Tongue (tissue), 3 donors: ENCODE measurements at places on chromosomes 6 and 20.
A peak's percentile ranks its signal among the peaks of the same experiment; 100 is the strongest.

DNA sequence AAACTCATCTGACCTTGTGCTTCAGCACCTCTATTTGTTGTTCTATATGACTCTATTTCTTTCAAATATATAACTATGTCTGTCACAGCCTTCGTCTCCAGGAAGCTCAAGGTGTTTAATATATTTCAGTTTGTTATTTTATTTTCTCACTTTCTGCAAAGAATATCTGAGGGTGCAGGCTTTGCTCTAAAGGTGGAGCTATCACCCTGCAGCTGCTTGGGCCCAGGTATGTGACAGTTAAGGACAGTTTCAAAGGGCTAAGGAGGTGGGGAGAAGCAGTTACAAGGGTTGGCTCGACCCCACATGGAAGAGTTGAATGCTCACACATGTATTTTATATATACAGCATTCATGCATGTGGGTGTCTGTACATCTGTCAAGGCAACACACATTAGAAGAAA lies 405.6 kb downstream of the BTBD9 start:
- DNase-seq, result no peak

- no peak for DNase-seq
Measured at GRCh38 chr6:38436726-38437465, 202.8 kb downstream of the BTBD9 start.

DNA sequence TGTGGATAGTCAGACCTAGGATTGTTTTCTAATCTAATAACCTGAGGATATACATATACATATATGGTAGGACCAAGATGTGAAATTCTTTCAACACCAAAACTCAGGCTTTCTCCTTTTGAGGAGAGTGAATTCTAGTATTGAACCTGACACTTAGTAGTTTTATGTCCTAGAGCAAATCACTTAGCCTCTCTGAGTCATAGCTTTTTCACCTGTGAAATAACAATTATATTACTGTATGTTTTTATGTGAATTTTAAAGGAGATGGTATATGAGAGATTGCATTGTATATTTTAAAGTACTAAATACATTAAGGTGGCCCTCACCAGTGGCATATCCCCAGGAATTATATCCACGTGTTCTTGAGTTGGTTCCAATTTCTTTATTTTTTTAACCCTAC lies 34.6 kb downstream of the TREML1 start:
- no peak for DNase-seq

DNA sequence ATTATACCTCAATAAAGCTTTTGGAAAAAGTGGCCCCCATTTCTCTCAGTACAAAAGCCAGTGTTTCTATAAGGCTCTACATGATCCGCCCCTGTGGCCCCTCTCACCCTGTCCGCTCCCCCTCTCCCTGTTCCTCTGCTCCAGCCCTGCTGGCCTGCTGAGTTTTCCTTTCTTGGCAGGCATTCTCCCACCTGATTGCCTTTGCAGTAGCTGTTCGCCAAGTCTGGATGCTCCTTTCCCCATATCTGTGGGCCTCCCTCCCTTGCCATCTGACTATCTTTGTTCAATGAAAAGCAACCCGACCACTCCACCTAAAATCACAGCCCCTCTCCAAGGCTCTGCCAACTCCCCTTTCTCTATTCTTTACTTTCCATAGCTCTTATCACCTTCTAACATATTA lies 33.2 kb downstream of the CDH22 start:
- DNase-seq, result no peak

- DNase-seq, result no peak
Measured at GRCh38 chr6:128319157-128319556, 201.2 kb downstream of the PTPRK start.

- DNase-seq, result no peak
Measured at GRCh38 chr6:145091586-145092142, 643.7 kb downstream of the EPM2A start.

DNA sequence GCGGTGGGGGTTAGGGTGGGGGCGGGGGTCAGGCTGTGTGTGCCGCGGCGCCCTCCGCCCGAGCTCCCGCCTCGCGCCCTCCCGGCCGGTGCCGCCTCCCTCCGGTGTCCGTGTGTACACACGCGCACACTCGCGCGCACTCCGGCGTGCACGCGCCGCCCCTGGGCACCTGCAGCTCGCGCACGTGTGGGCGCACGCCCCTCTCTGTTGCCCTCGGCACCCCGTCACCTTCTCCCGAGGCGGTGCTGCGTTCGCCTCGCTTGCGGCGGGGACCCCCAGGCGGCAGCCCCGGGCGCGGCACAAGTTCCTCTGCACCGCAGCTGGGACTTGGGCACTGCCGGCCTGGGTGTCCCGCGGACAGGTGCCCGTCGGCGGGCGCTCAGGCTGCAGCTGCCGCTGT lies 525 bp downstream of the MACROD2 start:
- DNase-seq, result peak; percentile 43

- no peak for DNase-seq
Measured at GRCh38 chr6:31666337-31666965, 571 bp downstream of the CSNK2B start.

DNA sequence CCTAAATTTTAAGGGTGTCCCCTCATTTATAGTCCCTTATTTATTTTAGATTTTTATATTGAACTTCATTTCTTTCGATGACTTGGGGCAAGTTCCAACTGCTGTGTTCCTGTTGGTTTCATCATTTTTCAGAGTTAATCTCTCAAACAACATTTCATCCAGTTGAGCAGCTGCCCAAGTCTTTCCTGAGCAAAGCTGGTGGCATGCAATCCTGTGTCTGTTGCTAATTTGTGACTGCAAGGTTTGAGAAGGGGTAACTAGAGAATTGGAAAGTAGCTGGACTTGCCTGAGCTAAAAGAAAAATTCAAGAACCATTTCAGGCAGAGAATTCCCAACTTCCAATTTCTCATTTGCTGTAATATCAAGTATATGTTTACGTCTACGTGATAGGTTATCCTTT lies 881.5 kb upstream of the SLC35B3 start:
- DNase-seq, result no peak

- DNase-seq, result no peak
Measured at GRCh38 chr20:62216636-62217566, 3.2 kb downstream of the HRH3 start.

DNA sequence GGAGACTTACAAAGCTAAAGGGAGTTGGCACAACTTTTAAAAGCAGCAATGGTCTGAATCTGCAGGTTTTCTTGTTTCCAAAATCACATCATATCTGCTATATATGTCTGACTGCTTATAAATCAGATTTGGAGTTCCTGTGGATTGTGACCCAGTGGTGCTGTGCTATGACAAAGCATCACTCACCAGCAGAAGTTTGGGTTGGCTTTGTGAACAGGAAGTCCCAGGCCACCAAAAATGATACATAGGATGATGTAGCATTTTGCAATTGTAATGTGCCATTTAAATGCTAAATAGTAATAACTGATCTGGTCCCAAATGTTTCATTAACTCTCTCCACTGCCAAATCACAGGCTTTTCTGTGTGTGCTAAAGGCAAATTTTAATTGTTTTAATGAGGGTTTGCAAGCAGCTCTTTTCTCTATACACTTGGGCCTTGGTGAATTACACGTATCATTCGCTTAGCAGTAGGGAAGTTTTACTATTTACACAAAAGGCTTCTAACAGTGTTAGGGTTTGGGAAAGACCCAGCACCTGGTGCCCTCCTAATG lies 60.8 kb downstream of the SYNDIG1 start:
- DNase-seq, result no peak

GRCh38 chr20:57390604-57391438 lies at the start of gene RBM38:
Gene RBM38 (plus strand): TSS chr20:57391396. CDS start chr20:57391582, 186 bp downstream.
- DNase-seq, result peak; percentile 90

GRCh38 chr20:33933469-33933909 lies 60.2 kb upstream of the RALY start:
- DNase-seq, result peak; percentile 73

DNA sequence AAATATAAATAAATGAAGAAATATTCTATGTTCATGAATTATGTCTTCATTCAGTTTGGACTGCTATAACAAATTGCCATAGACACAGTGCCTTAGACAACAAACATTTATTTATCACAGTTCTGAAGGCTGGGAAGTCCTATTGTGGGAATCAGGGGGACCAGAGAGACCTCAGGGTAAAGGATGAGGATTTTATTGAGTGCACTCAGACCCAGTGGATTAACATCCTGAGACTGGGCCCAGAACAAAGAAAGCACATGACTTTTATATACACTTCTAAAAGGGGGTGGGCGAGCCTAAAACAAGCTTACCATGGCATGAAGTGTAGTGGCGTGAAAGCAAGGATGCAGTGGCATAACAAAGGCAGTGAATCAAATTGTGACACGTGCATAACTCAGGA lies 26.9 kb upstream of the CBLN4 start:
- no peak for DNase-seq

DNA sequence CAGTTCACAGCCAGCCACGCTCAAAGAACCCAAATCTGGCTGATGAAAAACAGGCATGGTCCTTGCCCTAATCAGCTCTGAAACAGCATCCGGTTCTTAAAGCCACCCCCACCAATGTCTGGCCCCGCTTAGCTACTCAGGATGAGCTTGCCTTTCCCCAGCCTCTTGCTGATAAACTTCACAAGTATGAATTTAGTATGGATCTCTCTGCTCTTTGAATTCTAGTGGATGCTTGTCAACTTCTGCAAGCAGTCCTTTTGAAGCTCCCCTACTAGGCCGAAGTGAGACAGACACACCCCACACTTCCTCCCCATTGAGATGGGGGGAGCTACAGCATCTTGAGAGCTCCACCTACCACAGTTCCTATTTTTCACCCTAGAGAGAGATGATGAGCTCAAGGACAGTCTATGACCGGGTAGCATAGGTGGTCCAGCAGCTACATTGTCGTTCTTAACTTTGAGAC lies 36.7 kb downstream of the EBF4 start:
- no peak for DNase-seq

- no peak for DNase-seq
Measured at GRCh38 chr6:56490993-56491392, 151.7 kb downstream of the DST start.

- DNase-seq, result no peak
Measured at GRCh38 chr6:138346302-138347195, 31.2 kb upstream of the SMIM28 start.

DNA sequence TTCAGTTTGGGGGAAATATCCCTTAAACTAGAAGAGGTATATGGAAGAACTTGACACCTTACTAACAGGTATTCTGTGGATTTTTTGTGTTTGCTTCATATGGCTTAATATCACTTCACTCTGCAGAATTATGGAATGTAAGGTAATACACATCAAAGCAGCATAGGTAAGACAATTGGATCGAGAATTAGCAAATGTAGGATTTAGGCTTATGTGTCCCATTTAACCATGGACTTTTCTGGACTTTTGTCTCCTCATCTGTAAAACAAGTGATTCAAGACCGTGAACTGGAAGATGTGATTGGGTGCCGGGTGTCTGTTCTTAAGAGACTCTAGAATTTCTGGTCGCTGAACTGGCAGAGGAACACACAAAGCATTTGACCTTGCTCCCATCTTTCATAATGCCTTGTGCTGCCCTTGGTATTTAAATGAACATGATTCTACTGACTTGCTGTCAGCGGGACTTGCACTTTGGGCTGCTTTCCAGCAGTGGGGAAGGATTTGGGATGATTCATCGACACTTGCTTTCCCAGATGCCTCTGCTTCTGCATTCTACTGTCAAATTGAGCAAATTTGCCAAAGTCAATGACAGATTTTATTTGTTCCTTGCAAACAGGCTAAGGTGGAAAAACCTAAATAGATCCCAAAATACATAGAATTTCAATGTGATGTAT lies 199.8 kb downstream of the PLCB1 start:
- no peak for DNase-seq

GRCh38 chr6:37850728-37851285 lies 31.3 kb downstream of the ZFAND3 start:
- no peak for DNase-seq

- DNase-seq, result peak; percentile 57
Measured at GRCh38 chr6:41568585-41569384, 22.6 kb downstream of the FOXP4 start.

- no peak for DNase-seq
Measured at GRCh38 chr20:10079964-10080363, 45.2 kb downstream of the ANKEF1 start.

- no peak for DNase-seq
Measured at GRCh38 chr6:112330879-112331265, 16.3 kb upstream of the RFPL4B start.

DNA sequence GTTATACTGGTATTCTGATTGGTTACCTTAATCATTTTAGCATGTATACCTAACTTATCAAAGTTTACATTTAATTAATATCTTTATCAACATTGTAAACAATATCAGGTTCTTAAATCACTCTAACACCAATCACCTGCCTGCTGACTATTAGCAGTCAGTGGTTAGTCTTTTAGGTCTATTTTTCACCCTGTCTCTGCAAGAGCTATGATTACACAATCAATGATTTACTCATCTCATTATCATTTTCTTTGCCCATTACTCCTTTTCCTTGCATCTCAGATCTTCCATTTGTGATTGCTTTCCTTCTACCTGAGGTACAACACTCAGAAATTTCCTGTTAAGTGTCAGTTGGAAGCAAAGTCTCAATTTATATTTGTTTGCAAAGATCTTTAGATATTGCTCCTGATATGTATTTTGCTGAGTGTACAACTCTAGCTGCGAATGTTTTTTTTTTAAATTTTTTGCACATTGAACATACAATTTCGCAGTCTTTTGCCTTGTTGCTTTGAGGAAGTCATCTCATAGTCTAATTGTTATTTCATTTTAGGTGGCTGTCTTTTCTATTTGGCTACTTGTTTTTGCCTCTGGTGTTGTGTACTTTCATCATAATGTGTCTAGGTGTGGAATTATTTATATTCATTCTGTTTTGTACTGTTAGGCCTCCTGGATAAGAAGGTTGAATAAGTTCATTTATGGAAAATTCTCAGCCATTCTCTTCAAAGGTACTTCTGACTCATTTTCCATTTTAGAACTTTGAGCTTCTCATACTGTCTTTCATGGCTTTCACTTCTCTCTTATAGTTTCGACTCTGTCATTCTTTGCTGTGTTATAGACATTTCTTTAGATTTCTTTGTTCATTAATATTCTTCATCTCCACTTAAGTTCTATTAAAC lies 104.9 kb upstream of the CEP162 start:
- no peak for DNase-seq

- DNase-seq, result no peak
Measured at GRCh38 chr6:143224516-143224915, 163.8 kb downstream of the AIG1 start.

DNA sequence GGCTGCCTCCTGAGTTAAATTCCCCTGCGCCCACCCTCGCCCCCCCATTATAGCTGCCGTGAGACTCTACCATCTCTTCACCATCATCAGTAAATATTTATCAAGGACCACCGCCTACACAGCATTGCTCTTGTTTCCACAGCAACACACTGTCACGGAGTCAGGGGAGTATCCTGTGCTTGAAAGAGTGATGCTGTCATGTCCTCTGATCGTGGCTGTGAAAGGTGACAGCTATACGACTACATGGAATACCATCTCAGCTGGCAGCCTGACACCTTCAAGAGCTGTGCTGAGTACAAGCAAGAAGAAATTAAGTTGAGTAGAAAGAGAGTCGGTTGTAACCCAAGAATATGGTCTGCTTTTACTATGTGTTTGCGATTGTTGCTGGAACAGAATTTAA lies 3.4 kb downstream of the PTPRT start:
- DNase-seq, result no peak

- DNase-seq, result no peak
Measured at GRCh38 chr20:52081791-52082190, 109.8 kb downstream of the ZFP64 start.
